Stomach (tissue), 19 donors: ENCODE measurements at places on chromosomes 2 and 18. TPM values are rescaled to one million over a fixed set of nuclear protein-coding genes. Genes with fewer than 3 reads are reported as not detected.
A peak's percentile ranks its signal among the peaks of the same experiment; 100 is the strongest.

DNA sequence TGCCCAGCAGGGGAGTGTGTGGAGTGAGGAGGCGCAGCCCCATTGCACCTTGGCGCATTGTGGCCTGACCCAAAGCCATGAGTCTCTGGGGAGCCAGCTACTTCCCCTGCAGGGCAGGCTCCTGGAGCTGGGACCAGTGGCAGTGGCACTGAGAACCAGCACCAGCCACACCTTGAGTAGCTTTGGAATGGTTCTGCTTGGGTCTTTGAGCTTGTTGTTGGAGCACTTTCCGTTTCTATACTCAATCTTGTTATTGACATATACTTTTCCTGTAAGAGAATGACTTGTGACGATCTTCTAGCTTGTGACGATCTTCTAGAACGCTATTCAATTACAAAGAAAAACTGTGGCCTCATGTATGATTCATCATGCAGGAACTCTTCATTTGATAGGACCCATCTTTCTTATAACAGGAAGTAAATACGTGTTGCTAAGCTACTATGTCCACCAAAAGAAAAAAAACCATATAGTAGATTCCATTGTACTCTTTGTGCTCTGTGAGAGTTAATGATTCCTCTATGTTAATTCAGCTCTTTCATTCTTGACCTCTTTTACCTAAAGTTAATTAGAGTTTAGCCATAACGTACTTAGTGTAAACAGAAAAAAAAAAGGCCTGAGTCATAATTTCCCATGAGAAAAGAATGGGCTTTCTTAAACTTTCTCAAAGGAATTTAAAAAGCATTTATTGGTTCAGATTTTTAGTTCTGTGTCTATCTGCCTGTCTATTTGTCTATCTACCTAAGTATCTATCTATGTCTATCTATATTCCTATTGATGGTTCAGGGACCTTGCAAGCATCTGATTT, 113.1 kb downstream of the GATA6 start:
- no peaks in the 10 kb centered on the region for H3K4me1 ChIP-seq
- H3K36me3 ChIP-seq: no peaks in the 10 kb centered on the region
- no peak overlapping the region for H3K27ac ChIP-seq
- DNase-seq: no peak

GRCh38 chr2:195162194-195162593, 494.8 kb upstream of the SLC39A10 start:
- H3K4me1 ChIP-seq: no peaks in the 10 kb centered on the region
- no peaks in the 10 kb centered on the region for H3K36me3 ChIP-seq
- H3K27ac ChIP-seq: no peak overlapping the region
- no peak for DNase-seq

- H3K36me3 ChIP-seq: no peaks in the 10 kb centered on the region
- no peak overlapping the region for H3K4me3 ChIP-seq
- no peak overlapping the region for H3K27ac ChIP-seq
- no peaks in the 10 kb centered on the region for H3K4me1 ChIP-seq
- peak; percentile 74 for DNase-seq
- H3K27me3 ChIP-seq: no peaks in the 10 kb centered on the region
These were observed 59.8 kb upstream of the SLC38A11 start for GRCh38 chr2:165015052-165015642.

DNA sequence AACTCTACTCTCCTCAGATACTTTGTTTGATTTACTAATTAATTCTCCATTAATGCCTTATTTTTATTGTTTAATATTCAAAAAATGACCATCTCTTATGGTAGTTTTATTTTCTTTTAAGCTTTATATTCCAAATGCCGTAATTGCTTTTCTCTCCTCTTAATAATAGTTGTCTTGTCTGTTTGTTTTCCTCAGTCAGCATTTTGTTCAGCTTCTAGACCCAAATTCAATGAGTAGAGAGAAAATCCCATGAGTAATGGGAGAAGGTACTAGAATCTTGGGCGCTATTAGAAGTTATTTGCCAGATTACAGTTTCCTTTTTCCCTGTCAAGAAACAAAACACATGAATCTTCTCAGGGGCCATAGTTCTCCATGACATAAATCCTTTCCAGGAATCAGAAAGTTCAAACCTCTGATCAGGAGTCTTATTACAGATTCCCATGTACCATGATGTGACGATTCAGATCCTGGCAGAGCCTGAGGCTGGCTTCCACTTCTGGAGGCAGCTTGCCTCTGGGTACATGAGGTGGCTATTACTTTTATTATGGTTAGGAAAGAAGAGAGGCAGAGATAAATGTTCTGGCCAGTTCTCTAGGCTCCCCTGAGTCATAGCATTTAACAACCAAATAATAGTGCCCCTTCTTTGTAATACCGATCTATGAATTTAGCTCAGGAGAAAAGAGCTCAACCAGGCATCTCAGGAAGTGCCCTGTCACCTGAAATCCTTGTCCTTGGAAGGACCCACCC, 485.1 kb upstream of the SETBP1 start:
- no peak for DNase-seq
- H3K4me1 ChIP-seq: no peaks in the 10 kb centered on the region
- no peak overlapping the region for H3K27ac ChIP-seq
- H3K4me3 ChIP-seq: no peak overlapping the region

DNA sequence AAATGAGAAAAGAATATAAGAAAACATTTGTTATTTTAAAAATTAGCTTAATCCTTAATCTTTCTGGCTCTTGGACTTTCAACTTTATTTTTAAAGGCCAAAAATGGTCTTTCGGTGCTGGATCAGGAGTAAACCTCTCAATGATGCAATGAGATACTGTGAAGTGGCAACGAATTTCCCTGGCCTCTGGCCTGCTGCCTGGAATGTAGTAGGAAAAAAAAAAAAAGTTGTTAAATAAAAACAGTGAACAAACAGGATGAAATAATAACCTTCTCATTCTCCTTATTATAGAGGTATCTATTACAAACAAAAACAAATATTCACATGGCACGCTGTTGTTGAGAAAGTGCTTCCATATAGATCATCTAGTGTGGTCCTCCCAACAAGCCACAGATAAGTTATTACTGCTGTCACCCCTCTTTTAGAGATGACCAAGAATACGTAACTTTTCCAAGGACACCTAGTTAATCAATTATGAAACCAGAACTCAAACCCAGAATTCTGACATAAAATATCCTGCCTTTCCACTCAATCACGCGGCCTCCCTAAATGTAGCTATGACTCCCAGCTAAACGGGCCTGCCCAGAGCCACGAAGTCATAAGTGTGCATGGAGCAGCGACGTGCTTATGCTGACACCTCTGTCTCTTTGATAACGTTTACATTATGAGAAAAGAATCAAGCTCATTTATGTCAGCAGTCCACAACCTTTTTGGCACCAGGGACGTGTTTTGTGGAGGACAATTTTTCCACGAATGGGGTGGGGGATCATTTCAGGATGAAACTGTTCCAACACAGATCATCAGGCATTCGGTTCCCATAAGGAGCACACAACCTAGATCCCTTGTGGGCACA, 170.9 kb downstream of the BCL2 start:
- no peaks in the 10 kb centered on the region for H3K36me3 ChIP-seq
- H3K27ac ChIP-seq: peak overlapping the region; percentile 36
- peak; percentile 51 for DNase-seq
- H3K4me1 ChIP-seq: peaks cover 16% of the 10 kb centered on the region

- H3K4me1 ChIP-seq: peaks cover 61% of the 10 kb centered on the region
- H3K27me3 ChIP-seq: peaks cover 99% of the 10 kb centered on the region
- no peaks in the 10 kb centered on the region for H3K36me3 ChIP-seq
- peak overlapping the region; percentile 57 for H3K4me3 ChIP-seq
- DNase-seq: no peak
These were observed 6.6 kb downstream of the DLX2 start for GRCh38 chr2:172095905-172096625.

DNA sequence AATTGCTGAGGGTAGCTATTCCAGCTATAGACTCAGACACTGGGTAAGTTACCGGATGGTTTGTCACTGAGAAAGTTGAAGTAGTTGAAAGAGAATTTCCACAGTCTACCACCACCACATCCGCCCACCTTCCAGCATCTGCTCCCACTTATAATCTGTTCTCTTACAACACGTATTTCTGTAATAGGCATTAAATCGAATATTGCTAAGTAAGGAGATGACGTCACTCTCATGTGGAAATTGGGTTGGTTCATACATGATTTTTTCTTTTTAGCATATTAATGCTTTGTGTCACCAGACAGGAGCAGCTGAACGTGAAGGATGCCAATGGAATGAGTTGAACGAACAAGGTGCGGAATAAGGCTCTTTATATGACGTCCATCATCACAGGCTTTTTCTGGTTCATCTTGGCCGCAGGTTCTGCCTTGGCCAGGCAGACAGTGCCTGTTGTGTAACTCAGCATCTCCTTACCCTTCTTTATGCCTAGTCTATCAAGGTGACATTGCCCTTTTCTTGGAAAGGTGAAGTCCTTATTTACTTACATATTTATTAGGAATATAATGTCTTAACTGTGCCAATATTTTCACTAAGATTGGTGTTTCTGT, 45.9 kb downstream of the THUMPD2 start:
- H3K4me1 ChIP-seq: no peaks in the 10 kb centered on the region
- no peak for DNase-seq
- H3K36me3 ChIP-seq: peaks cover 53% of the 10 kb centered on the region
- no peaks in the 10 kb centered on the region for H3K27me3 ChIP-seq
- H3K4me3 ChIP-seq: no peak overlapping the region
- no peak overlapping the region for H3K27ac ChIP-seq

DNA sequence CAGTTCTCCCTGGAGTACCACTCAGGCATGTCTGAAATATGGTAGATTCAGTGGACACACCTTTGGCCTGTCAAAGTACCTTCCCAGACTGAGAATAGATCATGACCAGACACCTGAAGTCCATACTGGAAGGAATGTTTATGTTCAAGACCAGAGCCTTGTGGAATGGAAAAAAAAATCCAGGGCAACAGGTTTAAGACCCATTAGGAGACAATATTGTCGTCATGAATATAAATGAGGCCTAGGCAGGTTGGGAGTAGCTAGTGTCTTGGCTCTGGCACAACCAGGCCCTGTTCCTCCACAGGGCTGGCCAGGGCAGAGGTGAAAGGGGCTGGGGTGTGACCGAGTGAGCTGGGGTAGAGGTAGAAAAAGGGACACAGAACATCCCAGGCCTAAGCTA, 13.2 kb upstream of the ATRAID start:
- no peak overlapping the region for H3K4me3 ChIP-seq
- peaks cover 22% of the 10 kb centered on the region for H3K36me3 ChIP-seq
- H3K27me3 ChIP-seq: no peaks in the 10 kb centered on the region

DNA sequence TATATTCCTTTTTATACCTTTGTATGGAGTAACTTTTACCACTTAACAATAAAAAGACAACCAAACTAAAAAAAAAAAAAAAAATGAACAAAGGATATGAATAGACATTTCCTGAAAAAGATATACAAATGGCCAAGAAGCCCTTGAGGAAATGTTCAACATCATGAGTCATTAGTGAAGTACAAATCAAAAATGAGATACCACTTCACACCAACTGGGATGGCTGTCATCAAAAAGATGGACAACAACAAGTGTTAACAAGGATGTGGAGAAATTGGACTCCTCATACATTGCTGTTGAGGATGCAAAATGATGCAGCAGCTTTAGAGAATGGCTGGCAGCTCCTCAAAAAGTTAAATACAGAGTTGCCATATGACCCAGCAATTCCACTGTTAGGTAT, 22.6 kb upstream of the SCYGR2 start:
- H3K27ac ChIP-seq: no peak overlapping the region
- no peaks in the 10 kb centered on the region for H3K4me1 ChIP-seq
- H3K4me3 ChIP-seq: no peak overlapping the region
- H3K27me3 ChIP-seq: no peaks in the 10 kb centered on the region
- no peak for DNase-seq

GRCh38 chr2:191415101-191415500, 169.9 kb downstream of the MYO1B start:
- peaks cover 18% of the 10 kb centered on the region for H3K36me3 ChIP-seq
- no peak for DNase-seq
- peaks cover 10% of the 10 kb centered on the region for H3K4me1 ChIP-seq
- H3K27me3 ChIP-seq: no peaks in the 10 kb centered on the region
- H3K4me3 ChIP-seq: no peak overlapping the region

- H3K27ac ChIP-seq: no peak overlapping the region
- H3K27me3 ChIP-seq: peaks cover 14% of the 10 kb centered on the region
- H3K36me3 ChIP-seq: no peaks in the 10 kb centered on the region
- peaks cover 8% of the 10 kb centered on the region for H3K4me1 ChIP-seq
These were observed 45.9 kb downstream of the TGIF1 start for GRCh38 chr18:3495691-3496430.

GRCh38 chr2:48548840-48549239, 18.9 kb downstream of the STON1 start:
- no peak overlapping the region for H3K27ac ChIP-seq
- H3K4me1 ChIP-seq: peaks cover 61% of the 10 kb centered on the region
- no peaks in the 10 kb centered on the region for H3K36me3 ChIP-seq
- DNase-seq: no peak
- H3K27me3 ChIP-seq: no peaks in the 10 kb centered on the region

- H3K36me3 ChIP-seq: no peaks in the 10 kb centered on the region
- H3K27ac ChIP-seq: no peak overlapping the region
- no peaks in the 10 kb centered on the region for H3K4me1 ChIP-seq
- H3K4me3 ChIP-seq: no peak overlapping the region
- H3K27me3 ChIP-seq: no peaks in the 10 kb centered on the region
- no peak for DNase-seq
These were observed 483.1 kb downstream of the DPP10 start for GRCh38 chr2:114925296-114926255.

DNA sequence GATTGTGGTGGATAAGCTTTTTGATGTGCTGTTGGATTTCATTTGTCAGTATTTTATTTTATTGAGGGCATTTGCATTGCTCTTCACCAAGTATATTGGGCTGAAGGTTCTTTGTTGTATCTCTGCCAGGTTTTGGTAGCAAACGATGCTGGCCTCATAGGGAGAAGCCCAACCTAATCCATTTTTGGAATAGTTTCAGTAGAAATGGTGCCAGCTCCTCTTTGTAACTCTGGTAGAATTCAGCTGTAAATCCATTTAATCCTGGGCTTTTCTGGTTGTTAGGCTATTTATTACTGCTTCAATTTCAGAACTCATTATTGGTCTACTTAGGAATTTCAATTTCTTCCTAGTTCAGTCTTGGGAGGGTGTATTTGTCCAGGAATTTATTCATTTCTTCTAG, 309.8 kb upstream of the SETBP1 start:
- H3K4me3 ChIP-seq: no peak overlapping the region
- no peaks in the 10 kb centered on the region for H3K36me3 ChIP-seq
- no peaks in the 10 kb centered on the region for H3K27me3 ChIP-seq
- DNase-seq: no peak
- H3K27ac ChIP-seq: no peak overlapping the region
- no peaks in the 10 kb centered on the region for H3K4me1 ChIP-seq

- no peak overlapping the region for H3K4me3 ChIP-seq
- DNase-seq: no peak
- no peaks in the 10 kb centered on the region for H3K27me3 ChIP-seq
- no peaks in the 10 kb centered on the region for H3K36me3 ChIP-seq
- H3K4me1 ChIP-seq: no peaks in the 10 kb centered on the region
- H3K27ac ChIP-seq: no peak overlapping the region
These were observed 239.9 kb downstream of the MTX2 start for GRCh38 chr2:176508984-176509740.

GRCh38 chr2:233422050-233422639, 67.9 kb downstream of the DGKD start:
- H3K4me1 ChIP-seq: peaks cover 92% of the 10 kb centered on the region
- peak overlapping the region; percentile 94 for H3K27ac ChIP-seq
- H3K27me3 ChIP-seq: no peaks in the 10 kb centered on the region
- H3K36me3 ChIP-seq: peaks cover 3% of the 10 kb centered on the region

Gene ATOH8
- 3.2 TPM for total RNA-seq

Gene ASXL3
- total RNA-seq: 7.2 TPM

Gene STAT4
- total RNA-seq: 21.4 TPM
